ENCODE measurements at places on chromosomes 12 and 14. TPM values are rescaled to one million over a fixed set of nuclear protein-coding genes. Genes with fewer than 3 reads are reported as not detected.
A peak's percentile ranks its signal among the peaks of the same experiment; 100 is the strongest.

- H3K27me3 ChIP-seq: no peaks in the 10 kb centered on the region
- H3K4me3 ChIP-seq: no peak overlapping the region
- H3K36me3 ChIP-seq: no peaks in the 10 kb centered on the region
- H3K4me1 ChIP-seq: no peaks in the 10 kb centered on the region
- no peak for DNase-seq
These were observed 208.2 kb downstream of the DAD1 start for GRCh38 chr14:22380571-22381407.

- H3K4me3 ChIP-seq: peak overlapping the region; percentile 52
- peaks cover 11% of the 10 kb centered on the region for H3K27me3 ChIP-seq
- H3K27ac ChIP-seq: no peak overlapping the region
- H3K36me3 ChIP-seq: no peaks in the 10 kb centered on the region
These were observed 1.1 kb upstream of the SSH1 start for GRCh38 chr12:108858311-108859074.

DNA sequence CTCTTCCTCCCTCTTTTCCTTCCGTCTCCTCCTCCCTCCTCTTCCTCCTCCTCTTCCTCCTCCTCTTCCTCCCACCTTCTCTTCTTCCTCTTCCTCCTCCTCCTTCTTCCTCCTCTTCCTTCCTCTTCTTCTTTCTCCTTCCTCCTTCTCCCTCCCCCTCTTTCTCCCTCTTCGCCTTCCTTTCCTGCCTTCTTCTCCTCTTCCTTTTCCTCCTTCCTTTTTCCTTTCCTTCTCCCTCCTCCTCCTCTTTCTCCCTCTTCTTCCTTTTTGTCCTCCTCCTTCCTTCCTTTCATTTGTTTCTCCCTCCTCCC is 36.0 kb downstream of the MEG3 start:
- H3K4me3 ChIP-seq: no peak overlapping the region
- no peak overlapping the region for H3K27ac ChIP-seq
- H3K36me3 ChIP-seq: peaks cover 2% of the 10 kb centered on the region
- no peaks in the 10 kb centered on the region for H3K4me1 ChIP-seq
- DNase-seq: no peak
- H3K27me3 ChIP-seq: no peaks in the 10 kb centered on the region

DNA sequence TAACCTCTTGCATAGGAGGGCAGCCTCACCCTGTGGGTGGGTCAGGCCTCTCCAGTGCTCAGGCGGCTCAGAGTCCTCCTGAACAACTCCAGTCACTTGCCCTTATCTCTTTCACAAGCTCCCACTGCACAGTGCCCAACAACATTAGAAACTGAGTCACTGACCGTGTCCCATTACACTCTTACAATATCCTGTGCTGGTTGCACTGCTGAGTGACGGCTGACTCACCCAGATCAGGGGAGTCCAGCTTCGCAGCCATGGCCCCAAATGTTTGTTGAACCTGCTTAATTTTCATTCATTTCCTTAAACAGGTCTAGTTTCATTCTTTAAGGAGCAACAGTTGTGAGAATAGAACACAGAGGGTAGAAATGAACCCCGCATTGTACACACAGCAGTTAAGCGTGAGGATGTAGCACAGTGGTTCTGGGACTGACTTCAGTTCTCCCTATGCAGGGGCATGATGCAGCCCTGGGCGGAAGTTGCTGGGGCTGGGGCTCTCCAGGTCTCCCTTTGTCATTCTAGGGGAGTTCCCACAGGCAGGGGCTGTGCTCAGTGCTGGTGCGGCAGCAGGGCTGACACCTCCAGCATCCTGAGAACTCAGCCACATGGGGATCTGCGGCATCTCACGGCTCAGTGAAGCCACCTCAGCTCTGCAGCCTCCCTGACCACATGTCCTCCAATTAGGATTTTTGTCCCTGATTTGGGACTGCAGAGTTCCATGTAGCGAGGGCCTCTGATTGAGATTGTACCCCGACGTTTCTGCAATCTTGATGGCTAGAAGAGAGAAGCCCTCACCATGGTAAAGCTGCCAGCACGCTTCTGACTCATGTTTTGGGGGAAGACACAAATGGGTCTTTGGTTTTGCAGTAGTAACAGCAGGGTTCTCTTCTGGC is 16.1 kb downstream of the GPR68 start:
- no peak overlapping the region for H3K27ac ChIP-seq
- H3K27me3 ChIP-seq: no peaks in the 10 kb centered on the region
- H3K36me3 ChIP-seq: peaks cover 32% of the 10 kb centered on the region
- H3K4me3 ChIP-seq: no peak overlapping the region
- H3K4me1 ChIP-seq: no peaks in the 10 kb centered on the region
- DNase-seq: no peak

GRCh38 chr14:22232933-22233332 is 356.1 kb downstream of the DAD1 start:
- no peak overlapping the region for H3K4me3 ChIP-seq
- H3K36me3 ChIP-seq: no peaks in the 10 kb centered on the region
- H3K4me1 ChIP-seq: no peaks in the 10 kb centered on the region
- no peak overlapping the region for H3K27ac ChIP-seq

- H3K4me3 ChIP-seq: no peak overlapping the region
- DNase-seq: no peak
- peaks cover 8% of the 10 kb centered on the region for H3K4me1 ChIP-seq
- H3K36me3 ChIP-seq: peaks cover 78% of the 10 kb centered on the region
- H3K27me3 ChIP-seq: no peaks in the 10 kb centered on the region
- no peak overlapping the region for H3K27ac ChIP-seq
These were observed 42.0 kb downstream of the RFLNA start for GRCh38 chr12:124336742-124337520.

- no peak overlapping the region for H3K27ac ChIP-seq
- H3K36me3 ChIP-seq: no peaks in the 10 kb centered on the region
- no peaks in the 10 kb centered on the region for H3K27me3 ChIP-seq
- DNase-seq: no peak
- H3K4me3 ChIP-seq: no peak overlapping the region
These were observed 22.7 kb upstream of the ULK1 start for GRCh38 chr12:131871677-131872076.

DNA sequence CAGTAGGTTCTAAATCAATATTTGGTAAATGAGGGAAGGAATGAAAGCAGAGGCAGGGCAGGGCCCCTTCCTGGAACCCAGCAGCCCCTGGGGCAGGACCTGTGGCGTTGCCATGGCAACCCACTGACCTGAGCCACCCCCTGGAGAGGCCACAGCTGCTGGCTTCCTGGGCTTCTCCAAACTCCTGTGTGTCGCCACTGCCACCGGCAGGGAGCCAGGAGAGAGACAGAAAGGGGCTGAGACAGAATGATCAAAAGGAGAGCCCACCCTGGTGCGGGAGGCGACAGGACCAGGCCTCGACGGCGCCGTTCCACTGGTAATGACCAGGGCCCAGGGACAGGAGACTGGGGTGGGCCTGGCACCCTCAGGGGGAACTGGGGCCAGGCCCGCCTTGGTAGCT is 18.2 kb downstream of the RFX4 start:
- no peak overlapping the region for H3K4me3 ChIP-seq
- H3K4me1 ChIP-seq: no peaks in the 10 kb centered on the region
- H3K27me3 ChIP-seq: peaks cover 4% of the 10 kb centered on the region
- H3K27ac ChIP-seq: no peak overlapping the region

DNA sequence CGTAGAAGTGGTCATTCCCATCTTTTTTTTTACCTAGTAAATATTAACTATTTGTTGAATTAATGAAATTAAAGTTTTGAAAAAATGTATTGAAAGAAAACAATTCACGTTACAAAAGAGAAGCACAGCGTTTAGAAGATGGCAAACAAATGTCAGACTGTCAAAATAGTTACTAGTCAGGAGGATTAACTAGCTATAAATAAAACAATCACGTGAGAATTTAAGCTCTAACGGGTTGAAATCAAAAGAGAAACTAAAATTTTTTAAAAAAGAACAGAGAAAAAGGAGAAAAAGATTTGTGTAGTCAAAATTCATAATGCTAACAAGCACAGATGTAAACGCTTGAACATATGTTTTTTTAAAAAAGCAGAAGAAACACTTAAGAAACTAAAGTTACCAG is 26.4 kb downstream of the DDHD1 start:
- H3K4me1 ChIP-seq: no peaks in the 10 kb centered on the region
- no peaks in the 10 kb centered on the region for H3K36me3 ChIP-seq

- no peak overlapping the region for H3K27ac ChIP-seq
- H3K4me3 ChIP-seq: no peak overlapping the region
- no peaks in the 10 kb centered on the region for H3K36me3 ChIP-seq
- no peaks in the 10 kb centered on the region for H3K4me1 ChIP-seq
- no peak for DNase-seq
- H3K27me3 ChIP-seq: no peaks in the 10 kb centered on the region
These were observed 198.8 kb downstream of the KITLG start for GRCh38 chr12:88381466-88381865.

- peaks cover 3% of the 10 kb centered on the region for H3K36me3 ChIP-seq
- no peak overlapping the region for H3K4me3 ChIP-seq
- H3K27me3 ChIP-seq: no peaks in the 10 kb centered on the region
- no peak overlapping the region for H3K27ac ChIP-seq
These were observed 70.8 kb downstream of the PRORP start for GRCh38 chr14:35193161-35193560.

GRCh38 chr14:51455041-51455835 is 196.5 kb upstream of the FRMD6 start:
- no peaks in the 10 kb centered on the region for H3K27me3 ChIP-seq
- no peak overlapping the region for H3K4me3 ChIP-seq
- no peaks in the 10 kb centered on the region for H3K36me3 ChIP-seq
- H3K4me1 ChIP-seq: no peaks in the 10 kb centered on the region
- H3K27ac ChIP-seq: no peak overlapping the region

DNA sequence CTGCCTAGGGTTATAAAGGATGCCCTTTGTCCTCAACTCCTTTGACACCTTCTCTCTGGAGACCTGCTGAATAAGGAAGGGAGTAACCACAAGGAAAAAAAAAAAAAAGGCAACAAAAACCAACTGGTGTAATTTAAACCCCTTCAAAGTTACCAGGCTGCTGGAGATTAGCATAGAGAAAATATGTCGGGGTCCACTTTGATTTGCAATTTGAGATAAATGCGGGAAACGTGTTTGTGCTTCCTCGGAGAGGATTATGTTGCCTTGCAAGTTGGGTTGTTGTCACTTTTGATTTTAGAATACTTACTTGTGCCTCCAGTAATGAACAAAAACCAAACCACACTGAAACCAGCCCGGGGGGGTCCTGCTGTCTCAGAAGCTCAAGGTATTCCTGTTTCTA is 200.2 kb upstream of the MYL2 start:
- H3K27me3 ChIP-seq: no peaks in the 10 kb centered on the region
- peak; percentile 24 for DNase-seq
- no peak overlapping the region for H3K4me3 ChIP-seq
- no peaks in the 10 kb centered on the region for H3K36me3 ChIP-seq

DNA sequence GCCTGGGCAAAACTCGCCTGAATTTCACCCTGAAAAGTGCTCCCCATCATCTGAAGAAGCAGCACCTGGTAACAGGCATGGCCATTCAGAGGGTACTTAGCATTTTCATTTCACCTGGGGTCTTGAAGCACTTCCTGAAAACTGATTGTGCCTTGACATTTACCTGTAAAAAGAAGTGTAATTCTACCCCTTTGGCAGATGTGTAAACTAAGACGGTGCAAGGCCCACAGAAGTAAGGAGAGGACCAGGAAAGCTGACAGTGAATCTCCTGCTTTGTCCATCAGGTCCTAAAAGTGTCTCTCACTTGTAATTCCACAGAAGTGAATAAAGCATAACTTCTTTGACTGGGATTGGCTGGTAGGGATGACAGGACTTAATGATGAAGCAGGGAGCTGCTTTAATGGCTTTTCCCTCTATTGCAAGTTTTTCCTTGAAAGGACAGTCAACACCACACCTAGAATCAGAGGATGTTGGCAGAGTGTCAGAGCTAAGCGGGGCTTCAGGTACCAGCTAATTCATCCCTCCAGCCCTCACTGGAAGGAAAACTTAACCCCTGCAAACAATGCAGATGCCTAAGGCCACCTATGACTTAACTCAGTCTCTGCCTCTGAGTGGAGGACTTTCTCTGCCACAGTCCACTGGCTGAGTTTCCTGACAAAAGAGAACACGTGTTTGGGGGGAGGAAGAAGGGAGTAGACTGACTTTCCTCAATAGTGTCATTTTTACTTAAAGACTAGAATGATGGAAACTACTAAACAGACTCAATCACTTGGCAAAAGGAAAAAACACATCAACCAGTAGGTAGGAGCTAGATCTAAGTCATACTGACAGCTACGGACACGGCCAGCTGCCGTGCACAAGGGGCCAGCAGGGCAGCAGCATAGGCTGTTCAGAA is 74.7 kb downstream of the NUAK1 start:
- H3K36me3 ChIP-seq: peaks cover 5% of the 10 kb centered on the region
- no peak overlapping the region for H3K27ac ChIP-seq
- H3K27me3 ChIP-seq: no peaks in the 10 kb centered on the region
- H3K4me3 ChIP-seq: no peak overlapping the region

DNA sequence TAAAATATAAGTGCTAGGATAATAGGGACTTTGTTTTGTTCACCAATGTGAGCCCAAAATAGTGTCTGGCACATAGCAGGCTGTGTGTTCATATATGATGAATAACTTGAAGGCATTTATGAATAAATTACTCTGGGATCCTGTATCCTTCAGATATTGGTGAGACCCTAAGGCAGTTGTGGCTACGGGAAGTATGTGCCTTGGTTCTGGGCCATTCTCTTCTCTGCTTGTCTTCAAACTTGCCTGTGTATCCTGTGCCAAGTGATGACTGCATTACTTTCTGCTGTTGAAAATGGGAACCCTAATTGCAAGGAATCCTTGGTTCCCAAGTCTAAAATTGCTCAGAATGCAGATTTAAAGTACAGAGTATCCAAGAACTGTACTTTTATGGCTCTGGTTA is 67.6 kb upstream of the KTN1 start:
- no peaks in the 10 kb centered on the region for H3K36me3 ChIP-seq
- H3K4me1 ChIP-seq: no peaks in the 10 kb centered on the region
- H3K27ac ChIP-seq: no peak overlapping the region
- H3K27me3 ChIP-seq: no peaks in the 10 kb centered on the region
- H3K4me3 ChIP-seq: no peak overlapping the region

DNA sequence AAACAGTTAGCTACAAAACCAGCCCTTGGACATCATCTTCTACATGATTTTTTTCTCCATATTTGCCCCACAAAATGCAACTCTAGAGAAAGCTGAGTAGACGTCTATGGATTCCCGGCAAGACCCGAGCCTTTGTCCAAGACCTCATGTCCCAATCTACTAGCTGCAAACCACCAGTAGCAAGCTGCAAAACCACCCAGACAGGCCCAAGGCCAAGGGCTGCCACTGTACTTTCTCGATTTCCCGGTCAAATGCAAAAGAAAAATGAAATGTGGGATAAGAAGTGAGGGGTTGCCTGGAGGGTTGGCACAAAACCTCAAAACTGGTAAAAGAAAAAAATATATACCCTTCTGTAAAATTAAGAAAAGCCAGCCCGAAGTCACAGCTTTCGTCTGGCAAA is 2.9 kb upstream of the SIX6 start:
- H3K27me3 ChIP-seq: peaks cover 84% of the 10 kb centered on the region
- H3K36me3 ChIP-seq: no peaks in the 10 kb centered on the region
- no peak overlapping the region for H3K27ac ChIP-seq
- H3K4me3 ChIP-seq: no peak overlapping the region
- no peak for DNase-seq

- peaks cover 8% of the 10 kb centered on the region for H3K4me1 ChIP-seq
- no peaks in the 10 kb centered on the region for H3K27me3 ChIP-seq
- H3K36me3 ChIP-seq: no peaks in the 10 kb centered on the region
- no peak overlapping the region for H3K4me3 ChIP-seq
- no peak overlapping the region for H3K27ac ChIP-seq
- DNase-seq: no peak
These were observed 191.0 kb upstream of the PLEKHG7 start for GRCh38 chr12:92511786-92512185.

- no peak for DNase-seq
- no peak overlapping the region for H3K4me3 ChIP-seq
- no peaks in the 10 kb centered on the region for H3K4me1 ChIP-seq
- no peaks in the 10 kb centered on the region for H3K27me3 ChIP-seq
These were observed 145.2 kb upstream of the BTG1 start for GRCh38 chr12:92290886-92291285.

The EXOC3L4 gene
- 33.7 TPM for polyA plus RNA-seq

The REM2 gene
- polyA plus RNA-seq: 0.72 TPM

The AHNAK2 gene
- 3.3 TPM for polyA plus RNA-seq

The ITPK1 gene
- polyA plus RNA-seq: 139 TPM

The FGD4 gene
- 18.8 TPM for polyA plus RNA-seq

The NAV3 gene
- polyA plus RNA-seq: 4.8 TPM

The GALNT9 gene
- 4.5 TPM for polyA plus RNA-seq
